Activated T-cell treated with anti-CD3 and anti-CD28 coated beads, Interleukin-2, amount 50 U/mL, for 24 hours (primary cell): ENCODE measurements at places on chromosomes 12 and 14.
A peak's percentile ranks its signal among the peaks of the same experiment; 100 is the strongest.

DNA sequence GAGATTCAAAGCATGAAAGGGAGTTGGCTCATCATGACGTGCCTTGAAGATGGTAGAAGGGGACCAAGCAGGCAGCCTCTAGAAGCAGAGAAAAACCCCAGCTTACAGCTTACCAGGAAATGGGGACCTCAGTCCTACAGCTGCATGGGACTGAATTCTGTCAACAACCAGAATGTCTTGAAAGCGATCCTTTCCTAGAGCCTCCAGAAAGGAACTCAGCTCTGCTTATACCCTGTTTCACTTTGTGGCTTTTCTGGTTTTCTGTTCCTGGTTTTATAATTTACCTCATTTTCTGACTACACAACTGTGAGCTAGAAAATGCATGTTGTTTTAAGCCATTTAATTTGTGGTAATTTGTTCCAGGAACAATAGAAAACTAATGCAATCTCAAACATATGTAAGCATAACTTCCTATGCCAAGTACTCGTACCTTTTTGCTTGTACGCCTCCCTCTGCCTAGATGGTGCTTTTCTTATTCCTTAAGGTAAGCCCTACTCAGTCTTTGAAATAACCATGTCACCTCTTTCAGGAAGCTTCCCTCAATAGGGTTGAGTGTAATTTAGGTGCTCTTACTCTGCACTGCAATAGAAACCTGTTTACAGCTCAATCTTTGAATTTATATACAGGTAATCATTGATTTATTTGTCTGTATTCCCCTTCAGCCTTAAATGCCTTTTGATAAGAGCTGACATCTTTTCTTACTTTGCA, 348.8 kb downstream of the TMEM117 start:
- DNase-seq = no peak

DNA sequence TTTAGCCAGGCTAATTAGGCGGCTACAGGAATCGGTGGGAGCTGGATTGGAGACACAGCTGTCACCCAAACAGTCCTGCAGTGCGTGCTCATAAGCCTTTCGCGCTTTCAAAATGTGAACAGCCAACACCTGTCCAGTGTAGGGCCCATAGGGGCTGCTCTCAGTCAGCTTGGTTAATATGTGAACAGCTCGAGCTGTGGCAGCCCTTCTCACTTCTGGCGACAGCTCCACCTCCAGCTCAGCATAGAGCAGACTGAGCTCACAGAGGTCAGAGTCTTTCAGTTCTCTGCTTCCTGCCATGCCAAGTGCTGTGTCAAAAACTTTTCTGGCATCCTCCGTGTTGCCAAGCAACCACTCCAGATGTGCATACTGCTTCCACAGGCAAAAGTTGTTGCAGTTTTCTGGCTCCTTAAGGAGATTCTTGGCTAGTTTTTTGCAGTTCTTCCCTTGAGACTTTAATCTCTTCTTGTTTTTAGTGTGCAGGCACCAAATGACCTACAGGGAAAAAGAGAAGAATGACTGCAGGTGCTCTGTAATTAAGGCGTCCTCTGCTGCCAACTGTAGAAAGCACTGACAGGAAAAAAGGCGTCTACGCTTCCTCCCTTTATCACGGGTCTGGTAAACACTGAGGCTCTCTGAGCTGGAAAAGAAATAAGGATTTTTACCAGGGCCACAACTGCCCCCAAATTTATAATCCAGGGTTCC, 32.5 kb downstream of the PSMC1 start:
- DNase-seq = no peak

DNA sequence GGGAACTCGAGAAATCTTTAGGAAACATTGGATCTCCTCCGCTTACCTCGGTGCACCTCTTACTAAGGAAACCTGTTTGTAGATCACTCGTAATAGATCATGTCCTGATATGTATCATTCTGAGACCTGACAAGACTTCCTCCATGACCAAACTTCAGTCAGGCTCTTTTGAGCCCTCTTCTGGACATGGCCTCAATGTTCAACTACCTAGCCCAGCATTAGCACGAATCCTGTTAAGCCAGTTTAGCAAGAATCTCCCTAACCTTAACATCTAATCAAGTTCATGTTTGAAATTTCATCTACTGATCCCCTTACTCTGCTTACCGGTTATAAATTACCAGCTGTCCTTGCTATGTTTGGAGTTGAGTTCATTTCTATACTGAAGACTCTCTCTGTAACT, 713.9 kb upstream of the USP15 start:
- no peak for DNase-seq

DNA sequence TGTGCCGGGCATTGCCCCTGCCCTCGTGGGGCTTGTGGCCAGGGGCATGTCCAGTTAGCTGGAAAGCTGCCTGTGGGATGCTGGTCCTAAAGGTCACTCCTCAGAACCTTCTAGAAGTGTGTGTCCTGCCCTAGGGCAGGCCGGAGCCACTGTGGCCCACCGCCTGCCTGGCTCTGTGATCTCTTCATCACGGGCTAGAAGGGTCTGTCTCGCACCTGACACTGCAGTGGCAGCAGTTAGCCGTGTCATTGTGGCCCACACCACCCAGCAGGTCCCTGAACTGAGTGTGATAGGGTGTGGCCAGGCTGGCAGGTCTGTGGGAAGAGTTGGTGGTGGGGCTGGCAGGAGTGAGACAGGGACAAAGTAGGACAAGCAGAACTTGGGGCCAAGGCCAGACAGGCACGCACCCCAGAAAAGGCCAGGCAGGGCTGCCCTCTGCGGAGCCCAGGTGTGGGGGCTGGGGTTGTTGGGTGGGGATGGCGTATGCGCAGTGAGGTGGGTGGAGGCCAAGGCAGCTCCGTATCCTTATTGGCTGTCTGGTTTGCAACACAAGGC, 41.2 kb downstream of the ADGRD1 start:
- no peak for DNase-seq

- DNase-seq = peak; percentile 58
Measured at GRCh38 chr12:8644345-8645248, 18.0 kb downstream of the MFAP5 start.

DNA sequence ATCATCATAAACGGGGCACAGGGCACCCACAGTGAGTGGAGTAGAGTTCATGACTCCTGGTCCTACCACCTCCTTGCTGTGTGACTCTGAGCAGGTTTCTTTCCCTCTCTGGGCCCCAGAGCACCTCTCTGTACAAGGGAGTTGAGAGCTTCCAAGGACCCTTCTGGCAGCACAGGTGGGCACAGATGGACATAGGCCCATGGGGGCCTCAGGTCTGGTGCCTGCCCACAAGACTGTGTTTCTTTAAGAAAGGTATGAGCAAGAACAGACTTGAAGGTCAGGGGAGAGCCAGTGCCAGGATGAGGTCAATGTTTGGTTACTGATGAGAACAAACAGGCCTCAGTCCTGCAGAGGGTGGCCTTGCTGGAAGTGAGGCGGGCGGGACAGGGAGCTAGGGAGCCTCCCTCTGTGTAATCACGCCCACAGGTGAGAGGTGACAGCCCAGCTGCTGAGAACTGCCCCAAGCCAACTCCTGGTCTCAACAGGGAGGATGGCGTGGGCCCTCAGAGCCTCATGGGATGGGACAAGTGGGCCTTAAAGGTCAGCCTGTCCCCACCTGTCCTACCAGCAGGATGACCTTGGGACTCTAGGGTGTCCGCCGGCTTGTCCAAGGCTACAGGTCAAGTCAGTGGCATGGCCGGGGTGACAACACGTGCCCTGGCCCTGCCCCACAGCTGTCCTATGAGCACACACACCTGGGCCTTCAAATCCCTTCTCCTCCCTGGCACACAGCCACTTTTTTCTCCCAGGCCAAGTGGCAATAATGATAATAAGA, 49.1 kb downstream of the CCDC85C start:
- DNase-seq = no peak

DNA sequence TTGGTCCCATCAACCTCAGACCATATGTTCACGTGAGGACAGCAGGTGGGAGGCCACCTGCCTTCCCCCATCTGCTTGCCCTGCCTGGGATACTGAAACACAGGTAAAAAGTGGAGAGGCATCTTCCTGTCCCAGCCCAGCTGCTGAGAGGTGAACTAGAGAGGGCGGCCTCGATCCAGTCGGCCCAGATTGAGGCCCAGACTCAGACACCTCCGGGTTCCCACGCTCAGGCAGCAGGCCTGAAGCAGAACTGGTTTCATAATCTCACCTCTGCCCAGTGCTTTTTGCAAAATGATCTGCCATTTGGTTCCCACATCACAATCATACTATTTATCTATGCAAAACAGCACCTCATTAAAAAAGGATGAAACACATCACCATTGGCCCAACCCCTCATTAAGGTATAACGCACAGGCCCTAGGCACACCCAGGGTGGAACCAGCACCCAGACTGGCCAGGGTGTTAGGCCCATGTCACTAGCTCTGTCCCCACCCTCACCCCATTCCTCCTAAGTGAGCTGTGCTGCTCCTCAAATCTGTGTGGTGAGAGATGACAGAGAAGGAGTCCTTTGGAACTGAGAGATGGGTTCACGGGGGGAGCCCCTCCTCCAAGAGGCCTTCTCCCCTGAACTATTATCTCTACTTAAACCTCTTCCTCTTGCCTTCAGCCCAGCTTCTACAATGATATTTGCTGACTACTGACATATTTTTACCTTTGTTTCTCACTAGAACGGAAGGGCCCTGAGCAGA, 81.1 kb downstream of the ZFP36L1 start:
- DNase-seq = no peak

DNA sequence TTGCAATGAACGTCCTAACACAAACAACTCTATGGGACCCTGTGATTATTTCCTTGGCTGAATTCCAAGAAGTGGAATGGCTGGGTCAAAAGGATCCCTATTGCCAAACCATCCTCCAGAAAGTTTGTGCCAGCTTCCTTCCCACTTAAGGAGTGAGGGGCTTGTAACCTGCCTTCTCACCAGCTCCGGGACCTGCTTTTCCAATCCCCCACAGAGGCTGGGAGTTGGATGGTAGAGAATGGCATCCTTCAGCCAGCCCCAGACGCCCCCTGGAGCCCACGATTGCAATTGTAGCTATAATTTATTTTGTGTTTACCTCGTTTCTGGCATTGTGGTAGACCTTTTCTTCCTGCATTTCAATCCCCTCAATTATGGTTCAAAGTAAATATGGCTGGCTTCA, 9.7 kb upstream of the ZDHHC22 start:
- DNase-seq = no peak

GRCh38 chr14:57378661-57379060, 11.7 kb upstream of the NAA30 start:
- no peak for DNase-seq

DNA sequence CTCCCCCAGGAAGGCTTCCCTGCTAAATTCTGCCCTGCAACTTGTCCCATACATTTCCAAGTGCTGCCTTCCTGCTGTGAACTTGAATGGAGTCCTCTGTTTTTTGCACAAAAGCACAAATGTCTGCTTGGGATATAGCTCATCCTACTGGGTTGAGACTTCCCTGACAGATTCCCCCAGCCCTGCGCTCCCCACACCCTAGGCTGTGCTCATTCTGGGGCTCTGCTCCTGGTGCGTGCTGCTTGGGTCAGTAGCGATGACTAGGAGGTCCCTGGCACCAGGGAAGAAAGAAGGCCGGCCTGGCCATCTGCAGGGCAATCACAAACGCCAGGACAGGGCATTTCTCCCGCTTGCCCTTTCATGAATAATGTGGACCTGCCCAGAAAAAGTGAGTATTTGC, 29.2 kb upstream of the FKBP4 start:
- DNase-seq = no peak

DNA sequence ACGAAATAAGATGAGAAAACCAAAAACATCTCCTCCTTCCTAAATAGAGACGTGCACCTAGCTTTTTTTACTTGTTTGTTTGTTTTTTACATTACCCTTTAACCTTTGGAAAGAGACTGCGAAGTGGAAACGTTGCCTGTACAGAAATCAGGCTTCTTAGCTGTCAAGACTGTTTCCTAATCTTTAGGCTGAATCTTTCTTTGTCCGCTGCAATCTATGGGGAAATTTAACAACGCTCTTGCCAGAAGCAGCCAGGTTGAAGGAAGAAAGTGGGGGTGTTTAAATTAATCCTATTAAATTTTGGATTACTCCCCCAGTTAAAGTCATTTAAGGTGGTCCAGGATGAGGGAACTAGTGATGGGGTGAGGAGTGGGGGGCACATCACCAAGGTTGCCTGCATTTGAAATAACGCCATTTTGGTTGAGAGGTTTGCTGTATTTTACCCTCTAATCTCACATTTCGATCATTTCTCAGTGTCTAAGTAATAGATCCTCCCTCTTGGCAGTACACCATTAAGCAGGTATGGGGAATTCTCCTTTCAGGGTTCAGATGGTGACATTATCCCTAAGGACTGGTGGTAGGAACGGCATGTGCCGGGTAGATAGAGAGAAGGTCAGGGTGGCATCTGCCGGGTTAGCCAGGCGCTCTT, 2.6 kb downstream of the FLRT2 start:
- no peak for DNase-seq
